ENCODE measurements at places on chromosomes 4 and X.

DNA sequence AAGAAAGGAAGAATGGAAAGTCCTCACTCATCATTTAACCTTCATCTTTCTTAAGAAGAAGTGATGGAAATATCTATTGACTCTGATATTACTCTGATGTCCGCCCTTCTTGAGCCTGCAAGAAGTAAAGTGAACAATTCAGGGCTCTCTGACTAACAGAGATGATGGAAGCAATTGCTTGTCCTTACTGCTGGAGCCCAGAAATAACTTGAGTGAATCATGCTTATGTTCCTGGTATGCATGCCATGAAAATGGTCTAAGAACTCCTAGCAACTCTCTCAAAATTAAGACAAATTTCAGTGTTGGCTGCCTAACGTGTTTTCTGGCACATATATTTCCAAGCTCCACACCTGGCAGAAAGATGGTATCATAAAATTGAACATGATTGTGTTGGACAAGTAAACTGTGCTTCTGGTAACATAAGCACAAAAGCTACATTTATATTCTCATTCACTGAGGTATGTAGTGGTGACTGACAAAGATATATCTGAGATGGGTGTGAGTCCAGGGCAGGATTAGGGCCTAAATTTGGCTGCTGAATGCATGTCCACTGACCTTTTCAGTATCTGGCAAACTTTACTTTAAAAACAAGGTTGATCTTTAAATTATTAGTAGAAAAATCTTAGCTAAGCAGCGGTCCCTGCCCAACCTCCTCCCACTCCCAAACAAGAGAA, 109.2 kb upstream of the OTUD4 start:
- no peak for DNase-seq

GRCh38 chr4:186726426-186727168, 2.9 kb upstream of the FAT1 start:
- DNase-seq: no peak

DNA sequence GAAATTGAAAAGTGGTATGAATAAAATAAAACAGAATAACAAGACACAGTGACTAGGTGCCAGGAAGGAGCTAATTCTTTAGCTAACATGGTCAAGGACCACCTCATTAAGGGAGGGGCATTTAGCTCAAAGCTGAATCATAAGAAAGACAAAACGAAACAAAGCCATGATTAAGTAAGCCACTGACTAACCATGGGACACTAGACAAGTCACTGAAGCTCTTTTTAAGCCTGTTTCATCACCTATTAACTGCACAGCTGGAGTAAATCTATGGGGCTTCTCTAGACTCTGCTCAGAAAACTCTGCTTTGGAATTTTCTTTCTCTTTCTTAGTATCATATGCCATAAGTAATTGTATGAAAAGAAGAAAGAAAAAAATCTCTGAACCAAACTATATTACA, 49.8 kb upstream of the C1QTNF7 start:
- DNase-seq: no peak

DNA sequence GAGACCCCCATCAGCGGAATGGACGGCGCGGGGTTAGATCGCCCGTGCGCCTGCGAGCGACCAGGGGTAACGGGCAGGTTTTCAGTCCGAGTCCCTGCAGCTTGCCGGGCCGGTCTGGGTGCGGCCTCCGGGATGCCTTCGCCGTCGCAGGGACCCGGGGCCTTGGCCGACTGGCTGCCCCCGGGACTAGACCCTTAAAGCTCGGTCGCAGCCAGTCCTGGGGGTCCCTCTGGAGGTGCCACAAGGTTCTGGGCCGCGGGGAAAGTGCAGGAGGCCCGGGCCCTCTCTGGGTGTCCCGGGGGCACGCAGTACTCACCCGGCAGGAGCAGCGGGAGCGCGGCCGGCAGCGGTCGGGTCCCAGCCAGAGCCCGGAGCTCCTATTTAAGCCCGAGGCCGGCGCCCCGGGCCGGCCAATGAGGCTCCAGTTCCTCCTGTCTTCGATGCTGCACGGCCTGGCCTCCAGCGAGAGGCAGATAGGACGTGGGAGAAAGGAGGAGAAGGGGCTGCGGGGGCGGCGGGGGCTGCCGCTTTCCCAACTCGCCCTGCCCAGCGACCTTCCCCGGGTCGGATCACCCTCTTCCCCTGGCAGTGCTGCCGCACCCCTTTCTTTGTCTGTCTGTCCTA, at the start of gene SPON2:
Gene SPON2, minus strand, starts transcription at position 356 of the 624 bp plus-strand sequence.
- no peak for DNase-seq

DNA sequence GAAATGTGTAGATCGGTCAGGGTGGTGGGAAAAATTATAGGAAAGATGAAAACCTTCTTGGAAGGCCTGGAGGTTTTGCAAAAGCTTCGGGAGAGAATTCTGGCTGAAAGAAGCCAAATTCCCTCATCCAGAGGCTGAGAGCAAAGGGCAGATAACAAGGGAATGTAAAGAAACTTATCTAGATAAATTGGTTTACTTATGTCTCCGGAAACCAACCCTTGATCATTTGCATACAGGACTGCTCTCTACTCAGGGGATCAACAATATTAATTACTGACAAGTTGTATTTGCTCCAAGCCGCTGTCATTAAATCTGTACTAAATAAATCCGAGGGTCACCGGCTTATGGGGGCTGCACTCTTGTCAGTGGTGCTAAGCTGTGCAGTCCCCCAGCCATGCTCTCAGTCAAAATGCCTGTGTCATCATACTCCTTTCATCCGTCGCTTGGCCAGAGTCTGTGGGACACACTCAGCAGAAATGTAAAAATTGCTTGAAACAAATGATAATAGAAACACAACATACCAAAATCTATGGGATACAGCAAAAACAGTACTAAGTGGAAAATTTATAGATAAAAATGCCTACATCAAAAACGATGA, 715.7 kb downstream of the KCTD8 start:
- DNase-seq: no peak

GRCh38 chr4:43778187-43778915, 670.3 kb downstream of the KCTD8 start:
- no peak for DNase-seq

- DNase-seq: no peak
Measured at GRCh38 chr4:26044524-26044923, 130.5 kb downstream of the SMIM20 start.

GRCh38 chrX:22097012-22097694, 65.0 kb downstream of the PHEX start:
- no peak for DNase-seq

GRCh38 chrX:150558424-150558823, 10.0 kb upstream of the MTM1 start:
- DNase-seq: no peak

- DNase-seq: no peak
Measured at GRCh38 chr4:3827616-3828492, 61.7 kb downstream of the ADRA2C start.

GRCh38 chrX:97065973-97066372, 182.3 kb downstream of the RPA4 start:
- no peak for DNase-seq

GRCh38 chr4:89069481-89069880, 12.5 kb upstream of the FAM13A start:
- no peak for DNase-seq

DNA sequence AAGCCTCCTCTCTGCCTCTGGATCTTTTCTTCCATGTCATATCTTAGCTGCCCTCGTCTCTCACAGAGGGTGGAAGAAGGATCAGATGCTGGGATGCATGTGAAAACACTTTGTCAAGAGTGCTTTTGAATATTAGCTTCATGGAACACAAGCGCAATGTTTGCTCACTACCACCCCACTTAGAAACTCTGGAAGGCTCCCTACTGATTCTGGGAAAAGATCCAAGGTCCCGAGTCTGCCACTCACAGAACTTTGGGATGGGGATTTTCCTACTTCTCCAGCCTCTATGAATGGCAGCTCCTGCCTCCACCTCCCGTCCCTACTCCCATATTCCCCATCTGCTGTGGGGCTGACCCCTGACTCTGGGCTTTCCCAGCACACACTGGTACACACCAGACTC, 40.2 kb upstream of the CRMP1 start:
- no peak for DNase-seq

GRCh38 chr4:70706516-70706915, 15.2 kb upstream of the RUFY3 start:
- DNase-seq: no peak

- DNase-seq: no peak
Measured at GRCh38 chr4:115356176-115356575, 242.8 kb upstream of the NDST4 start.

- DNase-seq: no peak
Measured at GRCh38 chr4:154691229-154691628, 52.6 kb upstream of the LRAT start.

GRCh38 chr4:16187455-16187854, 38.8 kb downstream of the TAPT1 start:
- no peak for DNase-seq

- DNase-seq: no peak
Measured at GRCh38 chr4:74087481-74087880, 11.5 kb downstream of the CXCL2 start.

DNA sequence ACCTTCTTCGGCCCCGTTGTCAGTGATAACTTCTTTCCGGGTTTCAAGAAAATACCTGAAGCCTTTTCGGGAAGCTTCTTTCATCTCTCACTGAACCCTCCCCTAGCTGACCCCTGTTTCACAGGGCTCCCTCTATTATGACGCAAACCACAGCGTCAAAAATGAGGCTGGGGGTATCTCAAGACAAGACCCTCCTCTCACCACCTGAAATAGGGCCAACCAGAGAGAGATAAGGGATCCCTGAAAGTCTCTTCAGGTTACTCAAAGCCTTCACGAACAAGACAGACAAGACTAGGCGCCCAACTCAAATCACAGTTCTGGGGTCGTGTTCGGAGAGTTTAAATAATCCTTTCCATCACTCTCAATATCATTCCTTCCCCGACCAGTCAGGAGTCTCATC, 1.2 kb downstream of the PHF8 start:
- no peak for DNase-seq

- no peak for DNase-seq
Measured at GRCh38 chr4:82247629-82248028, 126.2 kb downstream of the HNRNPD start.

GRCh38 chrX:125646195-125646594, 326.5 kb downstream of the TEX13C start:
- no peak for DNase-seq

GRCh38 chr4:5398056-5398455, 310.3 kb downstream of the EVC2 start:
- no peak for DNase-seq

GRCh38 chrX:70301716-70302115, 11.8 kb downstream of the KIF4A start:
- DNase-seq: no peak

- no peak for DNase-seq
Measured at GRCh38 chr4:94298725-94299252, 43.8 kb downstream of the HPGDS start.

DNA sequence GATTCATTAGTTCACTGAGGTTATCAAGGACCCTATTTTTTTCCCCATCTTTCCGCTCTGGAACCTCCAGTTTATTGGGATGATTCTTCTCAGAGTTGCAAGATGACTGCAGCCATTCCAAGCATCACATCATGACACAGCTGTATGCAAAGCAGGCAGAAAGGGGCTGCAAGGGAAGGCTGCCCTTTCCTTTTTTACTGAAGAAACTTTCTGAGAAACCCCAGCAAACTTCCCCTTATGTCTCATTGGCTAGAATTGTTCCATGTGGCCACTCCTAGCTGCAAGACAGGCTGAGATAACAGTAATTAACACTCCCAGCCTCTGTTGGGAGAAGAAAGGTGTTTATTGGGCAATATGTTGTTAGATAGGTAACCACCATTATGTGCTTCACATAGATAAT, 102.6 kb downstream of the SATL1 start:
- DNase-seq: no peak

DNA sequence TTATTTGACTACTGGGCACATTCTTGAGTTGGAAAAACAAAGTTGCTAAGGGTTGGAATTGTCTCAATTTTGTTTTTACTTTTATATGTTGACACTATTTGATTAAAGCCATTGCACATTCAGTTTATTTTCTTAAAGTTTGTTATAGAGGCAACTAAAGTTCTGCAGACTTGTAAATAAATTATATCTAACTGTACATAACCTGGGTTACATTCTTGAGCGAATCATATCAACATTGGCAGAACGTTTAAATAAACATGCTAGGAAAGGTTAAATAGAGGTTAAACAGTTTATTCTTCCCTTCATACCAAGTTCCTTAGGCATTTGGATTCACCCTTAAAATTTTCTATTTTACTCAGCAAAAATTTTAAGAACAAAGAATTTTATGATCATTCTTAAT, 74.5 kb downstream of the UCHL1 start:
- no peak for DNase-seq

Measured in activated CD4-positive, alpha-beta T cell treated with anti-CD3 and anti-CD28 coated beads for 24 hours (primary cell).